ENCODE measurements at places on chromosomes 13 and 19. TPM values are rescaled to one million over a fixed set of nuclear protein-coding genes. Genes with fewer than 3 reads are reported as not detected.

DNA sequence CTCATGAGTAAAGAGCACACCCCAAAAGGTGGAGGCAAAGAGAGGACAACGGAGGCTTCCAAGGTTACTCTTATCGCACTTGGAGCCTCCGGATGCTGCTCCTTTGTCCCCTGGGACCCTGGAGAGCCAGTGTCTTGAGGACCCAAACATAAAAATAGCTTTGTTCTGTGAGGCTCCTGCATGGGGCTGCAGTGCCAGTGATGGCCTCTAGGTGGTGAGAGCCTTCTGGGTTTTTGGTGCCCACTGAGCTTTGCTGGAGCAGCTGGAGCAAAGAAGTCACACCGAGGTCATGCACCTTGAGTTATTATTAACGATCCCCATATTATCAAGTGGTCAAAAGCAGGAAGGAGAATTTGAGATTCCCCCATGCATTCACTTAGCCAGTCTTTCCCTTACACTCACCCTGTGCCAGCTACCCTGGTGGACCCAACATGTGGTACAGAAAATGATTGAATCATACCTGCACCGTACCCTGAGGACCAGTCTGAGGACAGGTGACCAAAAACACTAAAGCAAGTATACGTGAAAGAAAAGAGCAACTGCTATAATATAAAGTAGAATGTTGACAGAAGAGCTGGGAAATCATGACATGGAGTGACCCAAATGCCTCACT, 41.5 kb downstream of the ZNF682 start:
- no peak for DNase-seq
- no peaks in the 10 kb centered on the region for H3K27me3 ChIP-seq
- H3K27ac ChIP-seq = no peak overlapping the region
- H3K4me1 ChIP-seq = no peaks in the 10 kb centered on the region

- DNase-seq = no peak
- peaks cover 5% of the 10 kb centered on the region for H3K4me1 ChIP-seq
- H3K27me3 ChIP-seq = no peaks in the 10 kb centered on the region
- no peak overlapping the region for H3K27ac ChIP-seq
- H3K4me3 ChIP-seq = no peak overlapping the region
These were observed 1159.1 kb downstream of the PCDH9 start for GRCh38 chr13:66071029-66071428.

DNA sequence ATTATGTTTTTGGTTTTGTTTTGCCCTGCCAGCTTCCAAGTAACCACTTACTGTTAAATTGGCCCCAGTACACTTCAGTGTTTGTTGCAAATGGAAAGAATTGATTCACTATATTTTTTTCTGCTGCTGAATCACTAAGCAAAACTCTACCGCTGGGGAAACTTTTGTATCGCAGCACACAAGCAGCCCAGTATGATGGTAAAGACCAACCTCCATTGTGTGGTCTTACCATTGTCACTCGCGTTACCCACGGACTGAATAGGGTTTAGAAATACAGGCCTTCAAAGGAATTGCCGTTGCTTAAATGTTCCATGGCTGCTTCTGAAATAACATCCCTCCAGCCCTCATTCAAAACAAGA, 7.9 kb downstream of the SPATA13 start:
- H3K4me1 ChIP-seq = no peaks in the 10 kb centered on the region
- peaks cover 25% of the 10 kb centered on the region for H3K27me3 ChIP-seq
- no peak overlapping the region for H3K27ac ChIP-seq
- H3K36me3 ChIP-seq = no peaks in the 10 kb centered on the region

- H3K36me3 ChIP-seq = no peaks in the 10 kb centered on the region
- no peaks in the 10 kb centered on the region for H3K27me3 ChIP-seq
- H3K4me1 ChIP-seq = peaks cover 47% of the 10 kb centered on the region
- H3K27ac ChIP-seq = peak overlapping the region; percentile 17
- no peak for DNase-seq
These were observed 15.7 kb downstream of the RANBP3 start for GRCh38 chr19:5961969-5962945.

- no peak for DNase-seq
- no peak overlapping the region for H3K27ac ChIP-seq
- peaks cover 4% of the 10 kb centered on the region for H3K4me1 ChIP-seq
- H3K4me3 ChIP-seq = no peak overlapping the region
- H3K36me3 ChIP-seq = no peaks in the 10 kb centered on the region
These were observed 368.4 kb upstream of the MIR17HG start for GRCh38 chr13:90979059-90979458.

DNA sequence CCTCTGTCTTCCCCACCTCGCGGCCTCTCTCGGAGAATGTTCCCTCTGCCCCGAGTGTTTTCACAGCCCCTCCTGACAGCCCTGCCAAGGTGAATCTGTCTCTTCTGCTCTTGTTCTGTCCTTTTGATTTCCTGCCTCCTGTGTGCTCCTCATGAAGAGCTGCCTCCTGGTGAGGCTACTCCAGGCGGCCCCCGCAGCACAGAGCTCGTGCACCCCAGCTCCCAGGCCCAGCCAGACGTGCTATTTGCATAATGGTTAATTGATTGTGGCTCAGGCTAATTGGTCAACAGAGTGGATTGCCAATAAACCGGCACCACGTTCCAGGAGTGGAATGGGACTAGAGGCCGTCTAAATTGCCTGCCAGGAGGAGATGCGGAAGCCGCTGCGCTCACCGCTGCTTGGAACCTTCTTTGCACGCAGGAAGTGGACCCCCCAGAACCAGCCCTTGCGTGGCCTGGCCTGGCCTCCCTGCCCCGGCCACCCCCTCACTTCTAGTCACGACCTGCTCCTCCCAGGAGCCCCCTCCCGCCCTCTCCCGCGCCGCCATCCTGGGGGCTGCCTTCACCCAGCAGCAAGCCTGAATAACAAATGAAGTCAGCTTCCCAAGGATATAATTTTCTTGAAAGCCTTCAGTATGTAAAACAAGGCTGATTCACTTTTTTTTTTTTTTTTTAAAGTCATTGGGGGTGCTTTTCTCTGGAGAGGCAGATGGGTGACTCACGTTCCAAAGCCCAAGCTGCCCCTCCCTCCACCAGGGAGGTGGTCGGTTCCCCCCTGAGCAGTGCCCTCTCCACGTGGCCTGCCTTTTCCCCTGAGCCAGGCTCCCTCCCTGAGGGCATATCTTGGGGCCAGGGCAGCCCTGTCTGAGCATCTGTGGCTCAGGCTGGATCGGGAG, 144.0 kb downstream of the KDM4B start:
- H3K27me3 ChIP-seq = no peaks in the 10 kb centered on the region
- no peak for DNase-seq
- no peak overlapping the region for H3K4me3 ChIP-seq
- peaks cover 28% of the 10 kb centered on the region for H3K4me1 ChIP-seq

DNA sequence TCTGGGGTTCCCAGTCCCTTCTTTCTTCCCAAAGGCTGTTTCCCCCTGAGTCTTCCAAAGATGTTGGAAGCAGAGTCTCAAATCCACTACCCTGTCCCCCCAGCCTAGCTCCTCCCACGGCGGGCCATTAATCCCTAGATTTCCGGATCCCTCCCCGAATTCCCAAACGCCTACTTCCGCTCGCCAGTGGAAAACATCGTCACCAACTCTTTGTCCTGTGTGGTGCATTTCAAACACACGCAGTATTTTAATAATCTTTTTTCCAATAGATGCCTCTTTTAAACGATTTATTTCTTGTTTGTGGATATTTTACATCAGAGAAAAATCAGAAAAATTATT, 610 bp downstream of the ZNF791 start:
- peaks cover 12% of the 10 kb centered on the region for H3K4me1 ChIP-seq
- H3K27ac ChIP-seq = peak overlapping the region; percentile 100
- peak overlapping the region; percentile 100 for H3K4me3 ChIP-seq
- peak; percentile 40 for DNase-seq

- H3K36me3 ChIP-seq = peaks cover 1% of the 10 kb centered on the region
- peaks cover 44% of the 10 kb centered on the region for H3K27me3 ChIP-seq
- peak; percentile 21 for DNase-seq
- peaks cover 50% of the 10 kb centered on the region for H3K4me1 ChIP-seq
- no peak overlapping the region for H3K4me3 ChIP-seq
- H3K27ac ChIP-seq = peak overlapping the region; percentile 65
These were observed 94.3 kb downstream of the FAM216B start for GRCh38 chr13:42875475-42876269.

GRCh38 chr19:11479898-11480714, 740 bp downstream of the ELAVL3 start:
- H3K27ac ChIP-seq = no peak overlapping the region
- peaks cover 5% of the 10 kb centered on the region for H3K36me3 ChIP-seq
- H3K4me3 ChIP-seq = no peak overlapping the region
- peaks cover 67% of the 10 kb centered on the region for H3K27me3 ChIP-seq
- no peak for DNase-seq

GRCh38 chr19:8457827-8458226, 13.1 kb downstream of the HNRNPM start:
- peak overlapping the region; percentile 96 for H3K27ac ChIP-seq
- peaks cover 10% of the 10 kb centered on the region for H3K36me3 ChIP-seq

- H3K4me3 ChIP-seq = no peak overlapping the region
- peak overlapping the region; percentile 59 for H3K27ac ChIP-seq
- peaks cover 2% of the 10 kb centered on the region for H3K36me3 ChIP-seq
- no peaks in the 10 kb centered on the region for H3K27me3 ChIP-seq
- DNase-seq = no peak
These were observed 43.5 kb downstream of the FCGBP start for GRCh38 chr19:39890755-39891551.

GRCh38 chr13:63696055-63696454, 2280.4 kb upstream of the PCDH20 start:
- H3K27ac ChIP-seq = no peak overlapping the region
- H3K36me3 ChIP-seq = peaks cover 2% of the 10 kb centered on the region
- H3K4me3 ChIP-seq = no peak overlapping the region
- DNase-seq = no peak
- peaks cover 6% of the 10 kb centered on the region for H3K4me1 ChIP-seq
- no peaks in the 10 kb centered on the region for H3K27me3 ChIP-seq

DNA sequence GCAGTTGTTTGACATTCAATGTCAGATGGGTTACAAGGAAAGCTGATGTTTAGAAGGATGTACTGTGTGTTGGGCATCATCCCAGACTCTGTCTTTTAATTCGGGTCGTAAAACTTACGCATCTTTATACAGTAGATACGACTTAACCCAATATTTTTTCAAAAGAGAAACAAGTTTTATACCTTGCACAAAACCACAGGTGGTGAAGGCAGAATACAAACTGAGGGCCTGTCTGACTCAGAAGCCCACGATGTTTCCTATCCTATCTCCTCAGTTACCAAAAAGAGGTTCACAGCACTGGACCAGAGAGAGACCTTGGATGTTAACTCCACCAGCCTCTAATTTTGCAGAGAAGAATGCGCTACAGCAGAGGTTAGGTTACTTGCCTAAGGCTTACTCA, 477.0 kb downstream of the FOXO1 start:
- H3K4me1 ChIP-seq = peaks cover 42% of the 10 kb centered on the region
- no peak overlapping the region for H3K4me3 ChIP-seq
- H3K36me3 ChIP-seq = no peaks in the 10 kb centered on the region
- DNase-seq = no peak
- H3K27ac ChIP-seq = peak overlapping the region; percentile 43

GRCh38 chr13:76741624-76742023, 144.6 kb downstream of the KCTD12 start:
- no peak overlapping the region for H3K4me3 ChIP-seq
- no peaks in the 10 kb centered on the region for H3K36me3 ChIP-seq
- H3K27me3 ChIP-seq = no peaks in the 10 kb centered on the region
- no peak overlapping the region for H3K27ac ChIP-seq
- H3K4me1 ChIP-seq = peaks cover 4% of the 10 kb centered on the region

GRCh38 chr19:54434112-54434872, 14.7 kb upstream of the LENG8 start:
- no peak overlapping the region for H3K27ac ChIP-seq
- H3K27me3 ChIP-seq = peaks cover 8% of the 10 kb centered on the region
- peaks cover 5% of the 10 kb centered on the region for H3K36me3 ChIP-seq
- DNase-seq = no peak
- peaks cover 24% of the 10 kb centered on the region for H3K4me1 ChIP-seq
- H3K4me3 ChIP-seq = no peak overlapping the region

DNA sequence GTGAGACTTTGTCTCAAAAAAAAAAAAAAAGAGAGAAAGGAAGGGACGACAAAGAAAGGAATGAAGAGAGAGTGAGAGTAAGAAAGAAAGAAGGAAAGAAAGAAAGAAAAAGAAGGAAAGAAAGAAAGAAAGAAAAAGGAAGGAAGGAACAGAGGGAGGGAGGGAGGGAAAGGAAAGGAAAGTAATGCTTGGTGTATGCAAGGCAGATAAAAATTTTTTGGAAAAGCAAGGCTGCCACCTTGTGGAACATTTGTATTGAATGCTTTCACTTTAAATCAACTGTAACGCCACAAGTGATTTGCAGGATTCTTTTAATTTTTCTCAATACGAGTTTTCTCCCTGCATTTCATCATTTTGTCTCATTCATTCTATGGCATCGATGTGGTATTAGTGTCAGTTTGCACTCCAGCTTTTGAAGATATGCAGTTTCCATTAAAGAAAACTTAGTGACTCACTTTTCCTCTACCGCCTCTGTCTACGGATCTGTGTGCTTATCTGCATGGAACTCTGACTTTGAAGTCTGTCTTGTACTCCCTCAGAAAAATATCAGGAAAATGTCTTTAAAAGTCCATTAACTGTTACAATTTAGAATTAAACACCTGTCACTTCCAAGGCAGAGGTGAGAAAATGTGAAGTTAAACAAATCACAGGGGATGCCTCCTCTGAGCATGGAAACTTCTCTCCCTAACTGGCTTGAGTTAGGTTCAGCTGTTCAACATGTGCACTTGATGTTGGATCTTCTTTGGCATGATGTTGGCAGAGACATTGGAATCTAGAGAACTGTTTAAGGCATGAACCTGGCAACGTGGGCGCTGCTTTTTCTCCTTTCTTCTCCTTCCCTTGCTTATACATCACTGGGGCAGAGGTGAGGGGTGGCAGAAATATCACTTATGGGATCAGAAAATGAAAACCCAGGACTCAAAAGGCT, 20.0 kb upstream of the ZDHHC20 start:
- H3K27me3 ChIP-seq = peaks cover 5% of the 10 kb centered on the region
- no peaks in the 10 kb centered on the region for H3K36me3 ChIP-seq
- H3K27ac ChIP-seq = no peak overlapping the region
- H3K4me3 ChIP-seq = peak overlapping the region; percentile 28

GRCh38 chr19:56927294-56927693, 86.8 kb upstream of the PEG3 start:
- H3K36me3 ChIP-seq = peaks cover 5% of the 10 kb centered on the region
- DNase-seq = no peak
- H3K27me3 ChIP-seq = no peaks in the 10 kb centered on the region
- H3K27ac ChIP-seq = no peak overlapping the region
- H3K4me1 ChIP-seq = no peaks in the 10 kb centered on the region

GRCh38 chr13:51906581-51906980, 44.8 kb downstream of the CCDC70 start:
- H3K4me3 ChIP-seq = no peak overlapping the region
- H3K36me3 ChIP-seq = peaks cover 16% of the 10 kb centered on the region
- DNase-seq = no peak
- H3K4me1 ChIP-seq = peaks cover 16% of the 10 kb centered on the region

- H3K27me3 ChIP-seq = peaks cover 16% of the 10 kb centered on the region
- peaks cover under 1% of the 10 kb centered on the region for H3K4me1 ChIP-seq
- no peak for DNase-seq
- H3K4me3 ChIP-seq = no peak overlapping the region
These were observed 154.0 kb upstream of the GPR12 start for GRCh38 chr13:26914624-26915023.

- H3K4me1 ChIP-seq = peaks cover 8% of the 10 kb centered on the region
- H3K27ac ChIP-seq = no peak overlapping the region
- no peaks in the 10 kb centered on the region for H3K27me3 ChIP-seq
- no peak overlapping the region for H3K4me3 ChIP-seq
- DNase-seq = no peak
These were observed 58.7 kb downstream of the TEX26 start for GRCh38 chr13:30991184-30991583.

The FSD1 gene
- total RNA-seq = 16.4 TPM

The KLC3 gene
- total RNA-seq = 8.0 TPM

The ADGRE1 gene
- not detected for total RNA-seq

The PRKD2 gene
- 74.7 TPM for total RNA-seq

The KLF1 gene
- total RNA-seq = not detected

Data from mesothelial cell of epicardium (in vitro differentiated cells).